Ovary (tissue), 10 donors: ENCODE measurements at places on chromosomes 12 and 14.

DNA sequence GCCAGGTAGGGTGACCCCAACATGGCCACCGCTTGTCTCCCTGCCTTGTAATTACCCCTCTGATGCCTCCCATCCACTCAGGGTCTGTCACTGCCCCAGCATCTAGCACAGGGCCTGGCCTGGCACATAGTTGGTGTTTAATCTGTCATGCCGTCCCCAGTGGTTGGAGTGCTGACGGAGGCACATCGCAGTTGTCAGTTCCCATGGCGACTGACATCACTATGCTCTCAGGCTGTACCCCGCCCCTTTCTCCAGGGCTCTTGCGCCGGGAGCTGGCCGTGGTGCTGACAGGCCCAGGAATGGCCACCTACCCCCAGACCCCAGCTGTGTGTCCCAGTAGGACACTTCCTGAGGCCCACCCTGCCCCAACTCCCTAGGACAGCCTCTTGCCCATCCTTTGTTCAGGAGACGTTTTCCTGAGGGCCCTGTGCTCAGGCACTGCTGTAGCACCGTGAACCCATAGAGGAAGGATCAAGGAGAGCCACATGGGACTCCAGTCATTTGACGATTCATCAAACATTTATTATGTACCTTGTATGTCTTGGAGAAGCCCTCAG, 23.0 kb downstream of the FAM222A start:
- no peak for DNase-seq

DNA sequence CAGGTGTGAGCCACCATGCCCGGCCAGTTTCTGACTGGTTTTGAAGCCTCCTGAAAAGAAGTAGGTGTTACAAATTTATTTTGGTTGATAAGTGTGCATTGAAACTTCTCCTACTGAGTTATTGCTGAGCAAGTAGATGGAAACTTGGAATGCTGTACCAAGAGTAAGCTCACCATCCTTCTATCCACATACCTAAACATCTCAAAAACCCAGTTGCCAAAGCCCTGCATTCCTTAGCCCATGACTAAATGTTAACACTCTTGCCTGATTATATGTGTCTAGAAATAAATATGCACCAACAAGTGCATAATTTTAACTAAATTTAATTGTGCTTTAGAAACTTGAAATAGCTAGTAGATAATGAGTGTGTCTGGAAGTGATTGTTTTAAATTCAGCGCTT, 357.8 kb downstream of the DUSP6 start:
- no peak for DNase-seq

DNA sequence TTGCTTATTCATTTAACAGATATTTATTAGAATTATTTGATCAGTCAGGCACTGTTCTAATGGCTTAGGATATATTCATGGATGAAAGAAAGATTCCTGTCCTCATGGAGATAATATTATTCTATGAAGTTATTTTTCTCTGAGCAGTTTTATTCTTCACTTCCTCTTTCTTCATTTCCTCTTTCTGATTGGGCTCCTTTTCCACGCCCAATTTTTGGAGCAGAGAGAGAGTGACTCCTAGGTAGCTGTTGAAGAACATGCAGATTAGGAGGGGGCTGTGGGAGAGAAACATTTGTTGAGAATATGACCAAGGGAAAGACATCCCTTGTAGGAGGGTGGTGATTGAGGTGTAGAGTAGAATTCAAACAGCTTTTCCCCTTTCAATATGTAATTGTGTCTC, 6.0 kb upstream of the YARS2 start:
- no peak for DNase-seq

- no peak for DNase-seq
Observed at GRCh38 chr14:29757188-29757680, 170.4 kb downstream of the PRKD1 start.

GRCh38 chr12:16668198-16668597, 62.2 kb upstream of the LMO3 start:
- DNase-seq = no peak

- no peak for DNase-seq
Observed at GRCh38 chr14:81385886-81386285, 14.2 kb downstream of the STON2 start.

GRCh38 chr12:44117337-44117736, 281.5 kb downstream of the TMEM117 start:
- no peak for DNase-seq

DNA sequence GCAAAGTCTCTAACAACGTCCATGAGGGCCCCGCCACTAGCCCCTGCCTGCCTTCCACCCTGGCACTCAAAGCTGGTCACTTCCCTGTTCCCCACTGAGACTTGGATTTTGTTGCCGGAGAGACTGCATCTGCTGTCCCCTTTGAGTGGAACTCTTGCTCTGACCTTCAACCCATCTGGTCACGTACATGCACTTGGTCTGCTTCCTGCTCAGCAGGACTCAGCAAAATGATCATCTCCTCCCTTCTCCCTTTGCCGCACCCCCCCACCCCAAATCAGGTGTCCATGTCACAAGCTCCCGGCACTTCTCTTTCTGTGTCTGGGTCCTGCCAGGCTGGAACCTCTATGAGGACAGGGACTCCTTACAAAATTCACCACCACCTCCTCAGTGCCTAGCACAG, 180.9 kb downstream of the CHST11 start:
- no peak for DNase-seq

- no peak for DNase-seq
Observed at GRCh38 chr14:34015383-34015782, 64.5 kb upstream of the EGLN3 start.

GRCh38 chr14:95231966-95232633, 74.8 kb upstream of the DICER1 start:
- no peak for DNase-seq

DNA sequence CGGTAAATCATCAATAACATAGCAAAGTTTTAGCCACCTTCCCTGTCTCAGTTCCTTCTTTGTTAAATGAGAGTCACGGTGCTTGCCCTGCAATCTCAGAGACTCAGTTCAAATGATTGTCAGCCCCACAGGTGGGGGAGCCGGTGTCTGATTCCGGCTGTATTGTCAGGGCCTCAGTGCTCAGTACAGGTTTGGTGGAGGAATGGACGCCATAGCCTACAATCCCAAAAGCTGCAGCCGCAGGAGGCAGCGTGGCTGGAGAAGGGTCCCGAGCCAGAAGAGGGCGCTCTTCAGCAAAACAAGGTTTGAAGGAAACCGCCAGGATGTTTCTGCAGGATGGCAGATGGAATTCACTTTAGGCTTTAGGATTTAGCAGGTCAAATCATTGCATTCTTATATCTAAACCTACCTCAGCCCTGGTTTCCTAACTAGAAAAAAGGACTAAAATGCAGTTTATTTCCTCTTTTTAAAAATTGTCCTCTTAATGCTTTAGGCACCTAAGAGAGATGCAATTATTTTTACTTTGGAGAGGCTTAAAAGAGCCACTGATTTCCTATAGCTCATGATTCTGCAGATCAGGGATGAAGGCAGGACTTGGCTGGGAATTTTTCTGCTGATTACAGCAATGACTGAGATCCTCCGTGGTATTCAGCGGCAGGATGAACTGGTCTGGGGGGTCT, 29.2 kb downstream of the FOS start:
- peak; percentile 90 for DNase-seq

GRCh38 chr12:63922474-63922873, 78.0 kb downstream of the SRGAP1 start:
- DNase-seq = no peak

DNA sequence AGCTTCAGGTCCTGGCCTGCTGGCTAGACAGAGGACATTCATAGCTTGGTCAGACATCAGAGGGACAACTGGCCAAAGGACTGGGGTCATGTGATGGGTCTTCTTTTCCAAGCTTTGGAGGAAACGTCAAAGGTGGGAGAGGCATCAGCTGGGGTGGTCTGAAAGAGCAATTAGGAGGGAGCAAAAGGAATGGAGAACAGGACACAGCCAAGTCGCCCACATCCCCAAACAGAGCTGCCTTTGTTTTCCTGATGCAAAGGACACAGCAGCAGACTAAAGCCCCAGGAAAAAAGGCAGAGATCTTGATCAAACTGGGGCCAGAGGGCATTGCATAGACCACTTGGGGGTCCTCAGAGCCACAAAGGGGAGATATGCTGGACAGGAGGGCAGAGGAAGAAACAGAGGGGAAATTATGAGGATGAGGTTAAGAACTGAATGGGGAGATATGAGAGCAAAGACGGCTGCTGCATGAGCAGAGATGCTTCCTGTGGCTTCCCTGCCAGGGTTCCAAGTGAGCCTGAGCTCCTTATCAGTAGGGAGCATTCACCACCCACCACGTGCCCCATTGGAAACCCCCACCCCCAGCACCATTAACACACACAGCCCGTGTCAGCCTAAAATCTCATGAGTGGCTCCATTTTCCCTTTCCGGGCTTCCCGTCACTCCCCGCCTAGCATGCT, 62.4 kb downstream of the ANO2 start:
- DNase-seq = no peak

- no peak for DNase-seq
Observed at GRCh38 chr14:69073915-69074314, 79.0 kb downstream of the DCAF5 start.

- DNase-seq = no peak
Observed at GRCh38 chr14:101178184-101179072, 274.9 kb upstream of the RTL1 start.

DNA sequence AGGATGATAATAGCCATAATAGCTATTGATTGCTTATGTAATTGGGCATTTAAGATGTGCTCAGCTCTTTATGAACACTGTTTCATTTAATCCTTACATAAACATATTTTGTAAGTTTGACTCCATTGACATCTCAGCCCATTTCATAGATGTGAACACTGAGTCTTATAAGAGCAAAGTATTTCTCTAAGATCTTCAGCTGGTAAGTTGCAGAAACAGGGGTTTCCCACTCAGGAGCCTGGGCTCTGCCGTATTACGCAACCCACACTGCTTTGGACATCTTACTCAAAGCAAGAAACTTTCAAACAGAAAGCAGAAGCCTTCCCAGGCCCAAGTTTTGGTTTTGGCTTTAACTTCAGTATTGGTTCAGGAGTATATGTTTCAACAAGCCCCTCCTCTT, 705.1 kb downstream of the MED13L start:
- no peak for DNase-seq

DNA sequence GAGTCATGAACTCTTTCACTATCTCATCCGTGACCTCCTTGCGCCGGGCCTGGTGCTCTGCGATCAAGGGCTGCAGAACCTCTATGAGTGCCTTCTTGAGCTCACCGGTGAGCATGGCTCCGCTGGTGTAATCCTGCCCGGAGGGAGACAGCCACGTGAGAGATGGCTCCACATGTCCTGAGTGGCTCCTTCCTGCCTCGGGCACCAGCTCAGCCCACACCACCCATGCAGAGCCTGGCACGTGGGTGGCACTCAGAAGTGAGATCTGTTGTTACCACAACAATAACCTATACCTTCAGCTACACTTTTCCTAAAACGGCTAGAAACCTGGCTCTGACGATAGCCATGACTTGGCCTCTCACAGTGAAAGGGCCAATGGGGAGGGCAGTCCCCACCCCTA, 11.8 kb downstream of the SLC25A47 start:
- DNase-seq = peak; percentile 23

DNA sequence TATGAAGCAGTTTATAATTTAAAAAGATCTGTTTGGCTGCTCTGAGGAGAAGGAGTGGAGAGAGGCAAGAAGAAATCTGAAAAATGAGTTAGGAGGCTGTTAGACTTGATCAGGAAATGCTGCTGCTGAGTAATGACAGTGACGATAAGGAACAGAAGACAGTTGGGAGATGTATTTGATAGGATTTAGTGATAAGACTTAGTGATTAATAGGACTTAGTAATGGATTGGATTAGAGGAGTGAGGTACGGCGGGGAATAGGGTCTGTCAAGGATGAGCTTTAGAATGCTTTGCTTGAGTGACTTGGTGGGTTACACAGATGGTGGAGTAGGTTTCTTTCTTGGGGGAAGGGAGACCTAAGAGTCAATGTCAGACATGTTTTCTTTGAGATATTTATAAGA, 31.7 kb downstream of the UNC79 start:
- DNase-seq = no peak

GRCh38 chr12:121511916-121512315, 68.9 kb downstream of the KDM2B start:
- no peak for DNase-seq

DNA sequence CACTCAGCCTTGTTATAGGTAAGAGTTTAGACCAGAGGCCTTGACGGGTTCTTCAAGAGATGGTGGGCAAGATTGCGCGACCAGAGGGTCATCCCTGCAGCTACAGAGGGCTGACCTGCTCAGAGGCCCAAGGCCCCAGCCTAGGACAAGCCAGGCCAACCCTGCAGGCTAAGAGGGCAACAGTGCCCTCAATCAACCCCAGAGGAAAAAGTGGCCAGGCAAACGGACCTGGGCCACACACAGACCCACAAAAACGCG, 1.3 kb downstream of the SSH1 start:
- no peak for DNase-seq

DNA sequence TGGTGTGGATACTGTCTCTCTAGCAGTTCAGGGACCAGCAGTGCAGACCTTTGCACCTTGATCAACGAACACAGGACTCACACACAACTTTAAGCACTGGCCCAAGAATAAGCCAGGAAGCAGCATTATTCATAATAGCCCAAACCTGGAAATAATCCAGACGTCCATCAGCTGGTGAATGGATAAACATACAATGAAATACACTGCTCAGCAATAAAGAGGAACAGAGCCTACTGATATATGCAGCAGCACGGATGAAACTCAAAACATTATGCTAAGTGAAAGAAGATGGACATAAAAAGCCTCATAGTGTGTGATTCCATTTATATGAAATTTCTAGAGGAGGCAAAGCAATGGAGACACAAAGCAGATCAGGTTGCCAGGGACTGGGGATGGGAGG, 303.9 kb upstream of the FKBP4 start:
- DNase-seq = no peak

DNA sequence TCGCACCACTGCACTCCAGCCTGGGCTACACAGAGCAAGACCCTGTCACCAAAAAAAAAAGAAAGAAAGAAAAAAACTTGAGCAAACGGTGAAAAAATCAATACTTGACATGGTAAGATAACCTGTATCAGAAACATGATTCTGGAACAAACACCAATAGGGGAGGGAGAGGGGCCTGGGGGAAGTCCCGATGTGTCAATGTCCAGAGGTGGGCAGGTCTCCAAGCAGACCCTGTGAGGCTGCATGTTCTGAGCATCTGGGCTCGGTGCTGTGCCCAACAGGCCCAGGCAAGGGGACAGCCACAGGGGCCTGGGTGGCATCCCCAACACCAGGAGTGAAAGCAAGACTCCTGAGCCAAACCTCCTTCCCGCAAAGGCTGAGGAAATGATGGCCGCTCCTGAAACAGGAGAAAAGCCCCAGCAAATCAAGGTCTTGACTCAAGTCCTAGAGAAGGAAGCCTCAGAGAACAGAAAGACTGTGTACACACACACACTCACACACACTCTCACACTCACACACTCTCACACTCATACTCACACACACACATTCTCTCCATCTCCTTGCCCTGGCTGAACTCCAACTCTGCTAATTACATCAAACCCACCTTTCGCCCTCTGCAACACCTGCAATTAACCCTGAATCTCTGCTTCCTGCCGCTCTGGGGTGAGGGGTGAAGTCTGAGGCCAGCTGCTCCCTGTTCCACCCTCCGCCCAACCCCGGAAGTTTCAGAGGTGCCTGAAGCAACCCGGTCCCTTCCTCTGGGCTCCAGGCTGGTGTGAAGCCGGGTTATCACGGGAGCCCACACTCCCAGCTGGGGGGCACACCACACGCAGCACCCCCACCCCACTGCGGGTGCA, 20.4 kb downstream of the CCDC88C start:
- no peak for DNase-seq

- DNase-seq = peak; percentile 81
Observed at GRCh38 chr12:121288986-121289385, 7.5 kb downstream of the CAMKK2 start.
